ENCODE measurements at places on chromosomes 6 and 20.

- no peak for DNase-seq
Measured at GRCh38 chr6:93580446-93580845, 161.1 kb upstream of the EPHA7 start.

DNA sequence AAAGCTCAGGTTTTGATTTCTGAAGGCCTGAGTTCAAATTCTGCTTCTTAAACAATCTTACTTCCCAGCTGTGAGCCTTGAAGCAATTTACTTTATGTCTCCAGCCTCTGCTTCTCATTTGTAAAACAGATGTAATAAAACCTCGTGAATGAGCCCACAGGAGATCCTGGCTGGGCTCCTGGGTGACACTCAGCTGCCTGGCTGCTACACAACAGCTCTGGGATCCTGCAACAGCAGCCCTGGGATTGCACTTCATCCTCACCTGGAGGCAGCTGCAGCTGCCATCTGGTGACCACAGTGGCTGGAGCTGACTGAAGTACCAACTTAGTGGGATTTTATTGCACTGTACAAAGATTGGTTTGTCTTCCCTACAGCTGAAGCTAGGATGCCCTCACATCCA is 98.6 kb downstream of the NDUFAF5 start:
- DNase-seq = no peak

GRCh38 chr6:64774881-64775280 is 932.1 kb downstream of the EYS start:
- DNase-seq = no peak

GRCh38 chr6:45721665-45722064 is 294.0 kb downstream of the CLIC5 start:
- no peak for DNase-seq

- DNase-seq = no peak
Measured at GRCh38 chr6:105726902-105727655, 324.2 kb upstream of the PREP start.

DNA sequence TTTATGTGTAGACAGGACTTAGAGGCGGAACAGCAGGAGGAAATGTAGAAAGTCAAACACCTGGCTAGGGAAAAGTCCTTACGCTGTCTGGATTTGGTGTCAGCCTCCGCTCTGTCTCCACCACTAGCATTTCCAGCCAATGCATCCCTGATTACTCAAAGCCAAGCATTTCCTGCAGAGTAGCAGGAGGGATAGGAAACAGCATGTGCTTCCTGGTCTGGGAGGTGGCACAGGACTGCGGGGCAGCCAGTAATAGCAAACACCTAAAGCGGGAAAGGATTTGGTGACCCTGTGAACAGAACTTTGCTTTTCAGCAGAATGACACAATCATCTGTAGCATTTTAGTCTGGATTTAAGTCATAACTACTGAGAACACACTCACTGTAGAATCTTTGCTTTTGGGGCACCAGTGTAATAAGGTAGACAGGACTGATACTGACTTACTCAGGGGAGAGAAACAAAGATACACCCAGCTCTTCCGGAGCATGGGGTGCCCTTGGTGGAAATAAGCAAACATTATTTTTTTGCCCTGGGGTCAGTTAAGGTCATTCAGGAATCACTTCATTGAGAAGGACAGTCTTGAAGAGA is 133.3 kb upstream of the AHI1 start:
- DNase-seq = no peak

DNA sequence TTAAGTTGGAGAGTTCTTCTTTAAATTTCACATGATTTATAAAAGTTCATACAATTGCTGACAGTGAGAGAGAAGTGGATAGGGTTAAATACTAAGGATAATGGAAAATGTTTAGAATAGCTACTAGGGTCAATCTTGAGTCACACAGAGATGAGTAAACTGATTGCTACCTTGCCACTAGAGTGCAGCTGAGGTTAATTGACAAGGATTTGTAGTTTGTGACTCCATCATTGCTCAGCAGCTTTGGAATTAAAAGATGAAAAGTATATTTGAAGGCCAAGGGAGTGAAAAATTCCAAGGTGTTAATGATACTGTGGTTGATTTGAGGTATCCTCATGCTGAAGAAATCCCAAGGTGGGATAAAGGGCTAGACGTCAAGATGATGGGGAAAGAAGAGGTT is 524.0 kb downstream of the UTRN start:
- no peak for DNase-seq

- no peak for DNase-seq
Measured at GRCh38 chr20:8309634-8310033, 177.6 kb downstream of the PLCB1 start.

DNA sequence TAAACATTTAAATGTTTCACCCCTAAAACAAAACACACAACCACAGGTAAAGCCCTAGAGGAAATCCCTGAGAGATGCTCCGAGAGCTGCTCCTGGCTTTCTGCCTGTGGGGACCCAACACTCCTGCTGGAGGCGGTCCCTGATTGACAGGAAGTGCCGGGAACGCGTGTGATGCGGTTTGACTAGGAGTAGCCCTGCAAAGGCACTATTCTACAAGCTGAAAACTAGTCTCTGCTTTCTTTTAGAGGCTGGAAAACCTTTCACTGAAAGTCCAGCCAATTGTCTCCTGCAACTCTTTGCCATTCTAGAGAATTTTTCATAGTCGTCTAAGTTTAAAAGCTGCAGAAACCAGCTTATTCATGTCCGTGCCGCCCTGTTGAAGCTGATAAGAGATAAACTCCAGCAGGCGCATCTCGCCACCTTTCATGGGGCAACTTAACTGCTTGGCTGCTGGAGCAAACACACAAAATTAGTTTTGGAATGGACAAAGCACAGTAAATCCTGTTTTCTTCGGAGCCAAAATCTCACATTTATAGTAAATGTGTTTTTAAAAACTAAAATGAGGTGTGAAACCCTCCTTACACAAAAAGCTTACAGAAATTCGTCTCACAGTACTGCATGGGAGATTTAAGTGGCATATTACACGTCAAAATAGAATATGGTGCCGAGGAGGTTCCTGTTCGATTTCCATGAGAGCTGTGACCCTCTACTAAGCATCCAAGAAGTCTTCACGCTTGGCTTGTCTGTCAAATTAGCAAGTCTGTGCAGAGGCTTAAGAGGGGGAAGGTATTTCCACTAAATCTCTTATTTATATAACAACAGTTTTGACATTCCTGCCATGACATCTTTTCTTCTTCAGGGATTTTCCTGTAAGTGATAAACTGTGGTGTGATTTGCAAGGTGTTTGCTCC is 46.9 kb downstream of the DACT2 start:
- no peak for DNase-seq

DNA sequence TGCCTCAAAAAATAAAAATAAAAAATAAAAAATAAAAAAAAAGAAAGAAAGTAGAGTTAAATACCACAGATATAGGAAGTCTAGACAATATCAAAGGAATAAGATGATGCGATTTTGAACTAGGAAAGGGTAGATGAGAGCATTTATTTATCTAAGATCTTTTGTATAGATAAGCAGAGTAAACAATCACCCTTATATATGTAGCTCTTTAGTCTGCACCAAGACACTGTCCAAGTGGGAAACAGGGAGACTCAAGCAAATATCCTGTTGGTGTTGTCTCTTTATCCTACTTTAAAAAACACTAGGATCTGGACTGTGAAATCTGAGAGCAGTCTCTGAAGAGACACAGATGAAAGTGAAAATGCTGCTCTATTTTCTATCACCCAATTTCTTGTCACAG is 587.0 kb upstream of the FLRT3 start:
- DNase-seq = no peak

DNA sequence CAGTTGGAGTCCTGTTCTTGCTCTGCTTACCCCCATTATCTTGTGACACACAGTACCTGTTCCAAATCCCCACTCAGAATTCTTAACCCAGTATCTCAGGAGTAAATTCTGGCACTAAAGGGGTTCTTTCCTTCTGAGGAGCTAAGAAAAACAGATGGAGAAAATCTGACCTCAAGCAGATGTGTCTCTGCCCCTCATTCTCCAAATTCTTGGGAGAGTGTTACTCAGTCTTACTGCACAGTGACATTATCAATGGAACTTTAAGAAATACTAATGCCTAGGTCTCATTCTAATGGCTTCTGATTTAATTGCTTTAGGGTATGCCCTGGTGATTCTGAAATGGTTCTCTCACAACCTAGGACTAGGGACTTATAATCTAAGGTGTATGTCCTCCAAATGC is 40.6 kb upstream of the PTPRK start:
- DNase-seq = no peak

GRCh38 chr6:143744551-143745165 is 66.9 kb downstream of the PHACTR2 start:
- no peak for DNase-seq

DNA sequence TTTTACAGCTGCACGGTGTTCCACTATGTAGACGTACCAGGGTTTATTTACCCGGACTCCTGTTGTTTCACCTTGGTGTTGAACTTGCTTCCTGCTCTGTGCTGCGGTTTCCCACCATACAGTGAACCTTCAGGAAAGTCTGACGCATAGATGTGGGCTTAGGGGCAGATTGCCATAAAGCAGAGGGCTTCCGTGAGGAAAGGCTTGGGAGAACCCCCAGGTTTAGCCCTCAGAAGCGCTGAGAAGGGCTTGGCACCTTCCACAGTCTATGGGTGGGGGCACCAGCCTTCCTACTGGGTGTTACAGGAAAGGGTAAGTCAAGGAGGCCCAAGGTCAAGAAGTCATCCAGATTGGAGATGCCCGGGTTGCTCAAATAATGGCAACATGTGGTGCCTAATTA is 19.2 kb upstream of the MRPS18A start:
- DNase-seq = no peak

DNA sequence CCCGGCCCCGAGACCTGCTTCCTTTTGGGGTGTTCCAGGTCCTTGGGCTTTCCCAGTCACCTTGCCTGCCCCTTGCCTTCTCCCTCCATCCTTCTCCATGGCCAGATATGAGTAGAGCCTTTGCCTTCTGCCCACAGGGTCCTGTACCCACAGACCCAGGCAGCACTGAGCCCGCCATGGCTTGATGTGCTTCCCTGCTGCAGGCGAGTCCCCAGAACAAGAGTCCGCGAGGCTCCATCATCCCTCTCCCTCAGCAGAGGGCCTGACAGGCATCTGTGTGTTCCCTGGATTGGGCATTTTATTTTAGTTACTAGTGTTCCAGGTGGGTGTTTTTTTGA is 21.9 kb downstream of the PYGB start:
- DNase-seq = no peak

GRCh38 chr6:68069921-68070710 is 565.0 kb upstream of the ADGRB3 start:
- no peak for DNase-seq

DNA sequence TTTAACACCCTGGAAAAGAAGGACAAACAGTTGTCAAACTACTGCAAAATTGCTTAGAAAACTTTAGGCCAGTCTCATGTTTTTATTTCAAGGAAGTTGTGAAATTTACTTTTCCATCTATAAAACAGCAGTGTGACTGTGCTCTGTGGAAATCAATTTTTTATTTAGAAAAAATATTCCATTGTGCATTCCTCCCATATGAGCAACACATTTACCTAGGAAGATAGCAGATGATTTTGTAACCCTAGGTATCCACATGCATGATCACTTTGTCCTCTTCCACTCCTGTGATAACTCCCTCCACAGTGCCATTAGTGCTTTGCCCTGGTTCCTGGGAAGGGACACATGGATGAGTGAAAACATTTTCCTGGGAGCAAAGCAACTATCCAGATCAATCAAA is 70.0 kb upstream of the SHLD1 start:
- no peak for DNase-seq

- no peak for DNase-seq
Measured at GRCh38 chr20:19601126-19601810, 156.8 kb upstream of the RIN2 start.

DNA sequence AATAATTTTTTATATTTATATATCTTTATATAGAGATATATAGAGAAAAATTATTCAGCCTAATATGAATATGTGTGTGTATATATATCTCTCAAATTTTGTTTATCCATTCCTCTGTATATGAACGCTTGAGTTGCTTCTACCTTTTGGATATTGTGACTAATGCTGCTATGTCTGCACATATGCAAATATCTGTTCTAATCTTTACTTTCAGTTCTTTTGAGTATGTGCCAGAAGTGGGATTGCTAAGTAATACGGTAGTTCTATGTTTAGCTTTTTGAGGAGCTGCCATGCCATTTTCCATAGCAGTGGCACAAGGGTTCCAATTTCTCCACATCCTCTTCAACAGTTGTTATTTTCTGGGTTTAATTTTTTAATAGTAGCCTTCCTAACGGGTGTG is 72.8 kb upstream of the CEP85L start:
- DNase-seq = no peak

DNA sequence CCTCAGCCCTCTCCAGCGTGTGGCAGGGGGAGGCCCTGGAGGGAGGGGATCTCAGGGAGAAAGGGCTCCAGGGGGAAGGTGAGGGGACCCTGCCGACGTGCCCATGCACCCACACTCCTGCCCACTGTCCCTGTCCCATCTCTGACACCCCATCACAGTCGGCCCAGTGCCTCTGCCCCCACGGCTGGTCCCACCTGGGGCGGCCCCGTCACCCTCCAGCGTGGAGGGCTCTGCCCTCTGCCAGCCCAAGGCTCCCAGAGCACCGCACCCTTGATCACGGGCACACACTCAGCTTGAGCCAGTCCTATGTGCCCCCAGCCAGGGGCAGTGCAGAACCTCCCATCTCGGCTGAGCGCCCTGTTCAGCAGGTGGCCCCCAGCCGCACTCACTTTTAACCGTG is 9.2 kb downstream of the SLC4A11 start:
- no peak for DNase-seq

- DNase-seq = peak; percentile 17
Measured at GRCh38 chr20:45826381-45827019, 612 bp downstream of the TNNC2 start.

DNA sequence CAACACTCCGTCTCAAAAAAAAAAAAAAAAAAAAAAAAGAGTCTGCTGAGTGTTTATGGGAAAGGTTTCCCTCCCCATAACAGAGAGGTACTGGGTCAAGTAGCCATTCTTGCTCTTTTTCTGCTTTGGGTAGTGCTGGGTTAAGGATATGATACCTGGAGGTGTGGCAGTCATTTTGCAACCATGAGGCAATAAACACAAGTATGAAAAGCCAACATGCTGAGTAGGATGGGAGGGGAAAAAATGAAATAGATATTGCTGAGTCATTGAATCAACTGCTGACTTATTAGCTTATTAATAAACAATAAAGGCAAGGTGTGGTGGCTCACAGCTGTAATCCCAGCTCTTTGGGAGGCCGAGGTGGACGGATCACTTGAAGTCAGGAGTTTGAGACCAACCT is 2.3 kb upstream of the TOMM34 start:
- DNase-seq = no peak

GRCh38 chr6:39962831-39963230 is 28.6 kb upstream of the MOCS1 start:
- no peak for DNase-seq

GRCh38 chr6:85354761-85355618 is 94.9 kb upstream of the NT5E start:
- DNase-seq = peak; percentile 2

- DNase-seq = no peak
Measured at GRCh38 chr6:121652726-121653623, 217.5 kb downstream of the GJA1 start.
